ENCODE measurements at places on chromosomes 2 and 18. TPM values are rescaled to one million over a fixed set of nuclear protein-coding genes. Genes with fewer than 3 reads are reported as not detected.
A peak's percentile ranks its signal among the peaks of the same experiment; 100 is the strongest.

FBXO36 gene
- total RNA-seq, result 0.82 TPM

- DNase-seq, result no peak
Observed at GRCh38 chr2:198905881-198906612, 551.7 kb downstream of the SATB2 start.

- no peak for DNase-seq
Observed at GRCh38 chr2:200270732-200271131, 35.8 kb upstream of the SPATS2L start.

DNA sequence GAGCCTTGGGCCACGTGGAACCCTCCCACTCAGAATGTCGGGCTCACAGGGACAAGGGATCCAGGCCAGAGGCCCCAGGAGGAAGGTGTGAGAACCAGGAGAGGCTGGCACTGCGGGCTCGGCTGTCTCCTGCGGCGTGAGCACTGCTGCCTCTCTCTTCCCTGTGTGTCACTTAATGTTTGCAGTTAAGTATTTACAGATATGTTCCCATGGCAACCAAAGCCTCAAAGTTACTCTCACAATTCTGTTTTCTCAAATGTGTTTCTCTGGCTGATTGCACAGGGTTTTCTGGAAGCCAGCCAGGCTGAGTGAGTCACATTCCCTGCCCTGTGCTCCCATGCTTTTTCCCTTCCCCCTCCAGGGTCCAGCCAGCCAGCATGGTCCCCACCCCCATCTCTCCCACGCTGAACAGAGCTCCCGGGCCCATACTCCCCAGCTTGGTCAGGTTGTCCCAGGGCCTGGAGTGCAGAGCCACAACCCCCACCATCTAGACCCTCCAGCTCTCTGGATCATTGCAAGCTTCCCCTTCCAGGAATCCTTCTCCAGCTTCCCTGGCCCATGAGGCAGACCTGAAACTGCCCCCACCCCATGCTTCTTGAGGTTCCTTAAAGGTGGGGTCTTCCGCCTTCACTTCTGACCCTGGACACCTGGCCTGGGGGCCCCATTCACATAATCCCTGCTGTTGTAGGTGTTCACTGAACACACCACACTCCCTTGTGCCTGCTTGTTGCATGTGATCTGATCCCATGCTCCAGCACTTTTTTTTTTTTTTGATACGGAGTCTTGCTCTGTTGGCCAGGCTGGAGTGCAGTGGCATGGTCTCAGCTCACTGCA, 265.9 kb downstream of the CELF4 start:
- no peak for DNase-seq

STAM2 gene
- 16.5 TPM for total RNA-seq

DNA sequence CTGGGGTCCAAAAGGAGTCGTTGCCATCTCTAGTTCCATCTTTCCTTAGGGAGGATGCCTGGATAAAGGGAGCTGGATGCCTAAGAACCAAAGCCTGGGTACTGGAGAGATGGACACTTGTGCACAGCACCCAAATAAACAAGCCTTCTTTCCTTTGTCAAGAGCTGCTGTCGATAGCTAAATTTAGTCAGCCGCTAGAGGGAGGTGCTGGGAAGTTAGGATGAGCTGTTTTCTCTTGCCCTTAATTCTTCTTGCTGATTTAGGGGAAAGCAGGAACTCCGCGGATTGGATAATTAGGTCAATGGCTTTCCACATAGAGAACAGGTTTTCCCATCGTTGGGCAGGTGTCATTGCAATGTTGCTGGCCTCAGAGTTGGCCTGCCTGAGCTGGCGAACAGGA, 30.9 kb upstream of the SERPINB12 start:
- DNase-seq, result peak; percentile 16

DNA sequence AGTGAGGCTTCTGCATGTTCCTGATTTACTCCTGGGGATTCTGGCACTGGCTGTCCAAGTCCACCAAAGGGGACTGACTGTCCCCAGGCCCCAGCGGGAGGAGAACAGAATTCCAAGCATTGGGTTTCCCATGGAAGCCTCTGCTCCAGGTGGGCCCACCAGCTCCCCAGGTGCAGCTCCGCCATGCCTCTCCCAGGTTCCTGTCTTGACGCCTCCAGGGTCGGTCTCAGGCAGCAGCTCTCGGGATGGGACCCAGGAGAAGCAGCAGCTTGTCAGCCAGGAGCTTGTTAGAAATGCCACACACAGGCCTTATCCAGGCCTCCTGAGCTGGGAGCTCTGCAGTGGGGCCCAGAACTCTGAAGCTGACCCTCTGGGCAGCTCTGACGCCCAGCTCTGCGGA, 47.9 kb downstream of the DCDC2C start:
- no peak for DNase-seq

DNA sequence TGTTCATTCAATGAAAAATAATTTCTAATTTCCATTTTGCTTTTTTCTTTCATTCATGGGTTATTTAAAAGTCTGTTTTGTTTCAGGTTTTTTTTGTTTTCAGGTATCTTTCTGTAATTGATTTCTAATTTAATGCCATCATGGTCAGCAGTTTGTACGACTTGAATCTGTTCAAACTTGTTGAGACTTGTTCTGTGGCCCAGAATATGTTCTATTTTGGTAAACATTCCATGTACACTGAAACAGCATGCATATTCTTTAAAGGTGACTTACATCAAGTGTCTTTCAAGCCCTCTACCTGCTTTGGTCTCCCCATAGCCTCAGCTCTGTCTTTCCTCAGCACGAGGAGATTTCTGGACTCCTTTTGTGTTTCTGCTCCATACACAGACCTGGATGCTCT, 49.1 kb downstream of the CYP1B1 start:
- DNase-seq, result no peak

DNA sequence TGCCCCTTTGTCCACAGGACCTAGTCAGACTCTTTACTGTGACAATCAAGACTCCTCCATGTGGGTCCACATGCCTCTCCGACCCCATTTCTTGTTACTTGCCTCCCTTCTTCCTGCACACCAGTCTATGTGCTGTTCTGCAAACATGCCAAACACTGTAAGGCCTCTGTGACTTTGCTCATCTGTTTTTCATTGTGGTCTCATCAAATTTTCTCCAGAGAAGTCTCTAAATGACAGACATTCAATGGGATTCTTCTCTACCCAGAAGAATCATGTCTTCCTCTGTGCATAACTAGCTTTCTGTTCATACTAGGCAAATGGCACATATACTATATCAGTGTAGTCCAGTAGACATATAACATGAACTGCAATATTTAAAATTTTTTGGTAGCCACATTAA, 43.0 kb upstream of the KCNE4 start:
- DNase-seq, result no peak

ARHGEF4 gene
- total RNA-seq, result 0.47 TPM

CNRIP1 gene
- total RNA-seq, result not detected

DNA sequence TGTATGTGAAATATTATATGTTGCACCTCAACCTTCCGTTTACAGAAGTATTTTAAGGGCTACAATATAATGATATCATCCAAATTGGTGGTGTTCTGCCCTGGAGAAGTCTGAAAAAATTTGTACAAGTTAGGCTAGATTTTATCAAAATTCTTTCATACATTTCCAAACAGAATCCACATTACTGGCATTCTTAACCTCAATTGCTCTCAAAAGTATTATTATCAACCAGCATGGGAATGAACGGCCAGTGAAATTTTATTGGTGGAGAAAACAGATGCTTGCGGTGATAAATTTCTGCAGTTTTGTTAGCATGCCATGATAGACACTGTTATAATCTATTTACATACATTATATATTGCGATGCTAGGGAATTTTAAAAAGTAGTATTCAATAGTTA, 88.3 kb upstream of the TFPI start:
- no peak for DNase-seq

RNF103 gene
- total RNA-seq, result 14.1 TPM

DNA sequence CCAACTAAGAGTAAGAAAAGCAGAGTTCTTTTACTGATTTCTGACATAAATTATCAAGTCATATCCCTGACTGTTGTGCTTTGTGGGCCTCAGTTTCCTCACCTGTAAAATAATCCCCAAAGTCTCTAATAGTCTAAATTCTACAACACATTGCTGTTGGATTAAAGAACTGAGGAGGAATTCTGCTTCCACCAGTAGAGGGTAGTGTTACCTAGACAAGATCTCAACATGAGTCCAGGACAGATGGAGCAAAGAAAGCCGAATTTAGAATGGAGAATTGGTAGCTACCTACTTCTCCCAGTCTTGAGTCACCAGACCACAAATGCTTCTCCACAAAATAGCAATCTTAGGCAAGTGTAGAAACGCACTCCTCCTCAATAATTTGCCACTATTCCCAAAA, 462.5 kb upstream of the FSHR start:
- DNase-seq, result no peak

- DNase-seq, result no peak
Observed at GRCh38 chr2:178268435-178268834, 74.1 kb downstream of the OSBPL6 start.

- DNase-seq, result no peak
Observed at GRCh38 chr2:74424139-74424992, 2.8 kb downstream of the WDR54 start.

TWIST2 gene
- total RNA-seq, result not detected

ITGA6 gene
- total RNA-seq, result 46.7 TPM

- no peak for DNase-seq
Observed at GRCh38 chr18:42891705-42892104, 223.8 kb downstream of the RIT2 start.

- DNase-seq, result no peak
Observed at GRCh38 chr2:206615417-206616089, 26.7 kb upstream of the FAM237A start.

- DNase-seq, result no peak
Observed at GRCh38 chr18:10015288-10015701, 101.5 kb downstream of the VAPA start.

GRCh38 chr2:84875213-84875560, 5.7 kb downstream of the TRABD2A start:
- no peak for DNase-seq

KATNAL2 gene
- total RNA-seq, result 1.0 TPM

DNA sequence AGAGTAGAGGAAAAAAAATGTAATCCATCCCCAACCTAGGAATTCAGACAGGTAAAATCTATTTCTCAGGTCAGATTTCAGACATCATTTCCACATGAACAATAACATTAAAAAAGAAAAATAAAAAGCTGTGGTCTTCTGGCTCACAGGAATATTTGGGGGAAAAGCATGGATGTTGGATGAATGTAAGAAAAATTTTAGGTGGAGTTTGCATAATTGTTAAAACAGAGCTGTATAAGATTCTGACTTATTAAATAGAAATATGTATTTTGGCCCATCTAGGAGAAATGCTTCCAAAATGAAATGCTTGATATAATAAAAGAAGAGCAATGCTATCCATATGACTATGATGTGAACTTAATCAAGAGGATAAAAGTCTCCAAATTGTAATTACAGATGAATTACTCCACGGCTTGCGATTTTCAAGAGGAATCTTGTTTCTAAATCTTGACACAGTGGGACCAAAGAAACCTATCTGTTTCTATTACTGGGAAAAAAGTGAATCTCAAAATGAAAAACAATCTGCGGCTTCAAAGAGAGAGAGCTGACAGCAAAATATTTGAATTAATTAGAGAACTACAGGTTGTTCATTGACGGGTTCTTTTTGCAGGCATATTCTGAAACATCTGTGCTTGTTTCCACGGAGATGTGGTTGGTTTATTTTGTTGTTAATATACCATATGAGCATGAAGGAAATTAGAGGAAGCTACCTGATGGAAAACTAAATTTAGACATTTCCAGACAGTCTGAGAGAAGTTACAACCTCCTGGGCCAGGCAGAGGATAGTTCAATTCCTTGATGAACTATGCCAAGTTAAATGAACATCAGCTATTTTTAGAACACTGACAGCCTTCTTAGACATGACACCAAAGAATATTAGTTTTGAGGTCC, 468.7 kb downstream of the PID1 start:
- no peak for DNase-seq

DIPK1C gene
- not detected for total RNA-seq

GRCh38 chr2:68839260-68839833, 31.9 kb downstream of the BMP10 start:
- no peak for DNase-seq

BOK gene
- total RNA-seq, result not detected

ROCK1 gene
- 67.3 TPM for total RNA-seq

GRCh38 chr18:36409779-36410178, 112.3 kb downstream of the FHOD3 start:
- no peak for DNase-seq

RRM2 gene
- 496 TPM for total RNA-seq

GRCh38 chr18:49725809-49726674, 87.3 kb downstream of the ACAA2 start:
- DNase-seq, result no peak

DNA sequence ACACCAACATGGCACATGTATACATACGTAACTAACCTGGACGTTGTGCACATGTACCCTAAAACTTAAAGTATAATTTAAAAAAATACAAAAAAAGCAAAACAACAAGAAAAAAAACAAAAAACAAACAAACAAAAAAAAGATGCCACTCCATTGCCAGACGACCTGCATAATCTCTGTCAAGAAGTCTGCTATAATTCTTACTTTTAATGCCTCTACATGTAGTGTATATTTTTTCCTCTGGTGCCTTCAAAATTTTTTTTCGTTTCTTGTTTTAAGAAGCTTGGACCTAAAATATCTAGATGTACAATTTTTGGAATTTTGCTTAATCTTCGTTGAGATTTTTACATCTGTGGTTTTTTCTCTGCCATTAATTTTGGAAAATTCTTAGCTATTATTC, 235.6 kb upstream of the ZNF521 start:
- DNase-seq, result no peak

GRCh38 chr2:43576981-43577892, 18.6 kb downstream of the THADA start:
- peak; percentile 37 for DNase-seq

DNA sequence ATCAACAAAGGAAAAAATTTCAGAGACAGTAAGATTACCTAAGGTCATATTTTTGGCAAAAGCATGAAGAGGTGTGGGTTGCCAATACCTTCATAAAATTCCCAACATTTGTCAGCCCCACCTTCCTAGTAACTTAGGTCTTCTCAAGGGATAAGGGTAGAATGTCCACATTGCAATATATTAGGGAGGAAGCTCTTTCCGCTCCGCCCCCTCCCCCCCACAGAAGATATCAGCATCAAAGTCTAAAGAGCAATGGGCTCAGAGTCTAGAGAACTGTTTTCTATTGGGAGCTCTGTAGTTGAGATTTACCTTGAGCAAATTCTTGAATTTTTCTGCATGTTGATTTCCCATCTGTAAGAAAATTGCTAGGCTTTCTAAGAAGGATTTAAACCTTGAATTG, 200.3 kb downstream of the CD226 start:
- DNase-seq, result no peak

GRCh38 chr2:28950941-28951630, 30.0 kb upstream of the TOGARAM2 start:
- no peak for DNase-seq

DNA sequence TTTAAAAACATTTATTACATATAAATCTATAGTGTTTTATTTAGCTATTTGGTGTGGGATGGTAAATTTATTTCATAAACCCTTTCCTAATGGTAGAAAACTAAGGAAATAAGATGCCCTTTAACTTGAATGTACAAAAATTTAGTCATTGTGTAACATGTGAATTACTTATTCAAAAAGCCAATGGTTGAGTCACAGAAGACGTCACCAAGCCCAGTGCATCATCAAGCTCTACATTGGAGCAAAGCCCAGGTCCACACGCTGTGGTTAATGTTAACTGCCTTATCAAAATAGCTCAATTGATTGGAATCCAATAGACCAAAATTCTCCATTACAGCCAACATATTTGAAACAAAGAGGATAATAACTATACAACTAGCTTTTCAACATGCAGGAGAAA, 145.5 kb upstream of the LYPD1 start:
- no peak for DNase-seq

GRCh38 chr2:215002500-215002899, 135.9 kb downstream of the ABCA12 start:
- no peak for DNase-seq

Data from activated CD4-positive, alpha-beta T cell treated with anti-CD3 and anti-CD28 coated beads, Interleukin-2, amount 10 ng/mL, durations not matched to agents 7 days and 5 days (primary cell).